ENCODE measurements at places on chromosomes 16 and 17.
A peak's percentile ranks its signal among the peaks of the same experiment; 100 is the strongest.

DNA sequence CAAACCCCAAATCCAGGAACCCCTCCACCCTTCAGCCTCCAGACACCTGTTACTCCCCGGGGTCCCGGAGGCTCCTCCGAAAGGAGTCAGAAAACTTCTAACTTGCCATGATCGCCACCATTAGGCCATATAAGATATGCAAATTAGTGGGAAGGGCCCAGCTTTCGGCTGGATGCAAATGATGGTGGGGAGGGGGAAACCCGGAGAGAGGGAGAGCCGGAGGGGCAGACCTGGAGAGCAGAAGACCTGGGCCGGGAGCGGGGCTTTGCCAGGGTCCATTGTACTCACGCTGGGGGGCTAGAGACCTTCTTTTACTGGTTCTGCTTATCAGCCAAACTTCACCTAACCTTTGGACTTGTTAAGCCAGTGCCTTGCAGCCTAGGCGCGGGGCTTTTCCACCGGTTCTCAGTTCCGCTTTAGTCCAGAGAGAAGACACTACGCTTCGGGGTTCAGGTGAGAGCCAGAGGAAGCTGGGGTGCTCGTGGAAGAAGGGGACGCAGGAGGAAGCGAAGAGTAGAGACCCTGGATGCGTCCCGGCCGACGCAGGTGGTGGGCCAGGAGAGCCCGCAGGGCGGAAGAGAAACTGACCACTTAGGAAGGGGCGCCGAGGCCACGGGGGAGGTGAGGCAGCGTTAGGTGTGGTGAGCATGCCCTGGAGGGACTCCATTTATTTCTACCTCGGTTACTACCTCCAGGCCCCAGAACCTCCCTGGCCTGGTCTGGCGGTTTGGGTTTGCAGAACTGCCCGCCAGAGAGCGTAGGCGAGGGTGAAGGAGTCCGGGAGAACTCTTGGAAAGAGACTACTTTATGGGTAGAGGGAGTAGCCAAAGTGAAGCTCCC lies at the start of gene HNF1B:
HNF1B (minus strand) TSS at position 99 of the 840 bp plus-strand sequence. CDS start 175 bp downstream, outside the sequence.
- DNase-seq = peak; percentile 61

DNA sequence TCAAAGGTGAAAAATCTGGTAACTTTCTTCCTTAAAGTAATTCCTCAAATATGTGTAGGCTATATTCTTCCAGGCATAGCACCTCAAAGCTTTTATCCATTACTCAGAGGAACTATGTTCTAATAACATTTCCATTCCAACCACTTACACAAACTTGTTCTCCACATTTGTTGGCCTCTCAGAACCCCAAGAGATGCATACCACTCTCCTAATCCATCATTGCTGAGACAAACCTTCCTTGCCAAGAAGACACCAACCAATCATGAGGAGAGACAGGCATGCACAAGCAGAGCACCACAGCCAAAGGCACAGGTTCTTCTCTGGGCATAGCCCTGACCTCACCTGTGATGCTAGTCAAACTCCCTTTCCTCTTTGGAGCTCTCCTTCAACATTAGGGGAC lies 20.9 kb downstream of the CDH11 start:
- no peak for DNase-seq

- no peak for DNase-seq
These were observed 43.7 kb upstream of the TNRC6A start for GRCh38 chr16:24685539-24686432.

GRCh38 chr17:2094891-2095535 lies 40.1 kb downstream of the HIC1 start:
- DNase-seq = no peak

DNA sequence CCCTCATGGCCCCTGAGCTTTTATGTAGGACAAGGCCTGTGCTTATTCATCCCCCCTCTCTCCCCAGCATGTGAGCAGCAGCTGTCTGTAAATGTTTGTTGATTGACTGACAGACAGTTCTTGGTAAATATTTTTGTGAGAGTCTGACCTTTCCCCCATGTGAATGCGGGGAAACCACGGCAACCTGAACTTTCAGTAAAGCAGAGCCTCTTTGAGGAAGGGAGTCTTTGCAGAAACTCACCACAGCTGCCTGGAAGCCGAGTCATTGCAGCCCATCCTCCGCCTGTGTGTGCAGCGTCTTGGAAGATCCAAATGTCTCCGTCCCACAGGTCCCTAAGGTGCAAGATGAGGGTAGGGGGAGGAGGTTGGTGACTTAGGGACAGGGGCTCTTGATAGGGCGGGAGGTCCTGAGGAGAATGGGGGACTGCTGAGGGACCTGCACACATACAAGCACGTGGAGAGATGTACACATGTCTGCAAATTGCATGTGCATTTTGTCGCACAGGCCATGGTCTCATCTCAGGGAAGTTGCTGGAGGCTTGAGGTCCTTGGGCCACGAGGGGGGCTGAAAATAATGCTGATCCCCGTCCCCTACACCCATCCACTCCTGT lies 23.0 kb upstream of the IL21R start:
- DNase-seq = peak; percentile 26

DNA sequence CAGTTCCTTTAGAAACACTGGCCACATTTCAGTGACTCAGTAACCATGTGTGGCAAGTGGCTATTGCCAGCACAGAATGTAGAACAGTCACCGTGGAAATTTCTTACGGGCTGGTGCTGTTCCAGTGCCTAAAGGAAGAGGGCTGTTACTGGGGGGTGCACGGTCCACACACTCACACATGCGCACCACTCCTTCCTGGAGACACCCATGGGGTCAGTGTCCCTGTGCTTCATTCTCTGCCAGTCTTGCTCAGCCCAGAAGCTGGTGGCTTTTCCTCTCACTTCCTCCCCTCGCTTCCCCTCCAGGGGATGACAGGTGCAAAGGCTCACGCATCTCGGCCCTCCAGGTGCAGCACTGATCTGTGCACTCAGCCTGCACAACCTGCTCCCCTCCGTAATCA lies 115.6 kb downstream of the CCDC182 start:
- DNase-seq = peak; percentile 85

GRCh38 chr16:61547626-61548025 lies 488.6 kb downstream of the CDH8 start:
- DNase-seq = no peak

DNA sequence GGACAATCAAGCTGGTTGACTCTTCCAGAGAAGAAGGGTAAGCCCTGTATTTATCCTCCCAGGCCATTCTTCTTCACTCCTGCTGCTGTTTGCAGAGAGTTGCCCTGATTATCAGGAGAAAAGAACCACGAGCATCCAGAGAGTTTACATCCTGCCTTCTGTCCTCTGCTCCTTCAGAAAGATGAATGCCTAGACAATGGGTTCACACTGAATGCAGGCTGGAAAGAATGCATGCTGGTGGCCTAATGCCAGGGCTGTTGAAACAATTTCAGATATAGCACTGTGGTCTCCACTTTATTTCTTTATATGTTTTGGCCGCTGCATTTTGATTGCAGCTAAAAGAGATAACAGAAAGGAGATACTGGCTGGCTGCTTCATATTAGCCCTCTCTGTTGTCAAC lies 21.2 kb upstream of the HAS3 start:
- no peak for DNase-seq

GRCh38 chr17:50107790-50108414 lies 12.8 kb downstream of the PDK2 start:
- DNase-seq = no peak

DNA sequence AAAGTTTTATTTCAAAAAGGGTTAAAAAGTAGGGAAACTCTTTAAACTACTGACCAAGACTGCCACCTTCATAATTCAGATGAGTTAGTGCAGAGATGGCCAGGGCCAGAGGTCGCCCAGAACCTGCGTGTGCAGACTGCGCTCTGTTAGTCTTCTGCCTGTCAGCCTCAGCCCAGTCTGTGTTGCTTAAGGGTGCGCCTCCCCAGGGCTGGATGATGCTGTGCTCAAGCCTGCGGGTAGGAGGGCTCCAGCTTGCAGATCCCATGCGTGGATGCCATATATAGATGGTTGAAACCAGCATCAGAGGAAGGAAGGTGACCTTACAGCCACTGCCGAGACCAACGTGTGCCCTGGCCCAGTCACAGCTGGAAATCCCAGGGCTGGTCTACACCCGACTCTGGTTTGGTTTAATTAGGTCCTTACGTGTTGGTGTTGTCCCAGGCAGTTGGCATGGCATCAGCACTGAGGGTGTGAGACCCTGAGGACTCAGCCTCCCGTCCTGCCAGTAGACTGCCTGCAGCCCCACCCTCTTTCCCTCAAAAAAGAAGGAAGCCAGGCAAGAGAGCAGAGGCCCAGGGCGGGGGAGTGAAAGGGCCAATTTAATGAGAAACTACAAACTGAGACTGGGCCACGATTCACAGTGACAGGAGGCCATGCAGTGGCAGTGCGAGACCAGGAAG lies 27.7 kb downstream of the CDIP1 start:
- peak; percentile 32 for DNase-seq

- DNase-seq = no peak
These were observed 90.8 kb upstream of the PMFBP1 start for GRCh38 chr16:72262711-72263110.

DNA sequence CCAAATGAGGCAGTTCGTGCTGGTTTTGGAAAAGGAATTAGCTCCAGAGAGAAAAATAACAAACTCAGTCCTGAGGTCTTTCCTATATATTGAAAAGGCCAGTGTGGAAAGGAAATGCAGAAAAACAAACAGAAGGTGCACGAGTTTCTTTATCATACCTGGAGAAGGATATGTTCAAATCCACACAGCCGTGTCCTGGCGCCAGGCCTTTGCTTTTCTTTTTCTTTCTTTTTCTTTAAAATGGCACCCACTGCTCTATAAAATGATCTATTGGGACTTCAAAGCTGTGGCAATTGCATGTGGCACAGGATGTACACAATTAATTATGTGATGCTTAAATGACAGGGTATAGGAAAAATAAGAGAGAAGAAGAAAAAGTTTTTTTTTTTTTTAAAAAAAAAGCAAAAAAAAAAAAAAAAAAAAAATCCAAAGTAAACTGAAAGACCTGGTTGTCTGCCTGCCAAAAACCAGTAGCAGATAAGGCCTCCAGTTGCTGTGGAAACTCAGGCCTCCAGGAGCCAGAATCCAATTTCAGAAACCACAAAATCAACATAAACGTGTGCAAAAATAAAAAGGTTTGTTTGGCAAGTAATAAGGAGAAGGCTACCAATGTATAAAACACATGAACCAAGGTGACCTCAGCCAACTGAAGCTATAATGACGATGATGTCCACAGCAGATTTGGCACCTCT lies 957.6 kb upstream of the SOX9 start:
- no peak for DNase-seq

GRCh38 chr17:30600060-30600829 lies 123.0 kb downstream of the GOSR1 start:
- peak; percentile 78 for DNase-seq

GRCh38 chr16:31301708-31302400 lies 42.1 kb downstream of the ITGAM start:
- DNase-seq = peak; percentile 87

DNA sequence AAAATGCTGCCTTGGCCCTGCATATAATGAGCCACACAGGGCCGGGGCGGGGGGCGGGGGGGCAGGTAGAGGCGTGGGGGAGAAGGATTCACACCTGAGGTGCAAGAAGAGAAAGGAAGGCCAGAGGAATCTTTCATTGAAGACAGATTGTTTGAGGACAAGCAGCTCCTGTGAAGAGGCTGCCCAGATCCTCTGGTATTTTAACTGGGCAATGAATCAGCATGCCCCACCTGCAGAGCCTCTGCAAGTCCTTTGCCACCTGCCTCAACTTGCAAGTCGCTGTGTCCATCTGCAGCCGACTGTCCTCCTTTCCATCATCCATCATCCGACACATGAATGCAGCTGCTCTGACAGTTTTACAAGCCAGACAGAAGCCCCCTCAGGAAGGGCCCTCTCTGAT lies 1.2 kb upstream of the SOST start:
- no peak for DNase-seq

DNA sequence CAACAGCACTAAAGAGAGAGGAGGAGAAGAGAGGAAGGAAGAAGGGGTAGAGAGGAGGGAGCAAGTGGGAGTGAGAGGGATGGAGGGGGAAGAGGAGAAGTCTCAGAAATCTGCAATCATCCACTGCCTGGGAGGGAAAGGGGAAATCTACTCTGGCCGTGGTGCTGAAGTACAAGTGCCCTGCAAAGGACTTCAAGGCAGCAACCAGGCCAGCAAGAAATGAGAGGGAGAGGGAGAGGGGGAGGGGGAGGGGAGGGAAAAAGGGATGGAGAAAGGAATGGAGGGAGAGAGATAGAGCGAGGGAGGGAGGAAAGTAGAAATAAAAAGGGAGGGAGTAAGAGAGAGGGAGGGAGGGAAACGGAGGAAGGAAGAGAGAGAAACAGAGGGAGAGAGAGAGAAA lies 130.8 kb upstream of the EEF2KMT start:
- DNase-seq = no peak

DNA sequence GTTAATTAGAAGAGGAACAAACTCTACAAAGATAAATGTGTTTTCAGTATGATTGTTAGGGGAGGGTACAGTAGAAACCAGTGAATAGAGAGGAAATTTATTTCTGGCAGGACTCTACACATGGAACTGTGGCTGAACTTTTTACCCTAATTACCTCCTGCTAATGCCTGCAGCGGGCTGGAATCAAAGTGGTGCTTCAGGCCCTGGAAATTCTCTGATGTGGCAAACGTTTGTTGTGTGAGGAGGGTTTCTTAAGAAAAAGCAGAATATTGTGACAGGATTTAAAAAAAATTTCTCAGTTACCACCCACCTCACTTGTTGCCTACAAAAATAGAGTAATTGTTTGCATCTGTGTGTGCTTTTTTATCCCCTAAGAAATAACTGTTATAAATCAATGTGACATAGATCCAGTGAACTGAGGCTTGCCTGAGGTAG lies 154.5 kb downstream of the BCAS3 start:
- peak; percentile 59 for DNase-seq

- DNase-seq = no peak
These were observed 58.2 kb upstream of the STAC2 start for GRCh38 chr17:39283896-39284295.

GRCh38 chr16:28217326-28217725 lies 5.6 kb upstream of the XPO6 start:
- no peak for DNase-seq

DNA sequence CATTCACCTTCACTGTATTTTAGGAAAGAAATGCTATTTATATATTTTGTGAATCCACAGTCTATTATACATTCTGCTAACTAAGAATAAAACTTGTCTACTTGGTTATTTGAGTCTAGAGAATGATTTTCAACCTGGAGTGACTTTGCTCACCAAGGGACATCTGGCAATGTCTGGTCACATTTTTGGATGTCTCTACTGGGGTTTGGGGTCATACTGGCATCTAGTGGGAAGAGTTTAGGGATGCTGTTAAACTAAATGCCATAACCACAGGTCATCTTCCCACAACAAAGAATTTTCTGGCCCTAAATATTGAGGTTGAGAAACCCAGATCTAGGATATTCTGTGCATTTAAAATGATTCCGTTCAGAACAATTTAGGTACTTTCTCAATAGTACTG lies 26.0 kb downstream of the KCNJ16 start:
- no peak for DNase-seq

- no peak for DNase-seq
These were observed 13.0 kb downstream of the HYDIN start for GRCh38 chr16:71217506-71217905.

All from inflammatory macrophage treated with lipopolysaccharide for 1 hour (primary cell).